Activated naive CD8-positive, alpha-beta T cell treated with anti-CD3 and anti-CD28 coated beads, Interleukin-2, amount 10 ng/mL, durations not matched to agents 7 days and 5 days (primary cell): ENCODE measurements at places on chromosomes 11 and 22. TPM values are rescaled to one million over a fixed set of nuclear protein-coding genes. Genes with fewer than 3 reads are reported as not detected.

The SLC22A25 gene
- total RNA-seq: not detected

The GAB4 gene
- total RNA-seq: not detected

The MYO18B gene
- 3.4 TPM for total RNA-seq

The CBLIF gene
- not detected for total RNA-seq

The TBX10 gene
- total RNA-seq: not detected

The OR10A6 gene
- total RNA-seq: not detected

The LINC01488 gene
- total RNA-seq: not detected

The KRTAP5-9 gene
- total RNA-seq: not detected

The YPEL4 gene
- 6.9 TPM for total RNA-seq

The ANO1 gene
- total RNA-seq: not detected

The TMEM109 gene
- 102 TPM for total RNA-seq

The NXPE1 gene
- total RNA-seq: not detected

The NCF4 gene
- total RNA-seq: 35.3 TPM
